GM03348 (cell line): ENCODE measurements at places on chromosomes 3 and 15.

DNA sequence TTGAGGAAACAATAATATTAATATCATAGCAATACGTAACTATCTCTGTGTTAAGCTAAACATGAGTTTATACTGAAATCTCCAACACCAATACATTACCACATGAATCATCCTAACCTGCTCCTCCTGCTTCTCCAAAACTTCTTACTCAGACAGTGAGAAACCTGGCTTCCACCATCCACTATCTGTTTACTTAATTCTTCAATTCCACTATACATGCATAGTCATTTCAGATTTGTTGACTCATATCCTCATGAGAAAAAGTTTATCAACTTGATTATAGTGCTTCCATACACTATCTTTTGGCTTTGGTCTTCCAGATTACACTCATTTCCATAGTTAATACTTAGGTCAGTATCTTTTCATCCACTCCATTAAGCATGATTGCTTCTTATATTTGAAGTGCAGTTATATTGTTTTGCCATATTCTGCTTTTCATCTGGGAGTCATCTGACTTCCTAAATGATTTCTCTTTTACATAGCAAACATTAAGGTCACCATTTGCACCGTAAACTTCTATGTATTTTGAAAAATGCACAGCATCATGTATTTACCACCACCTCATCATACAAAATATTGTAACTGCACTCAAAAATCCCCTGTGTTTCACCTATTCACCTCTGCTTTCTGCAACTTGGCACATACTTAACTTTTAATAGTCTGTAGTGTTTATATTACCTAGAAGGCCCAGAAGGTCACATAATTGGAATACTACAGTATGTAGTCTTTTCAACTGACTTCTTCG lies 970.6 kb downstream of the DIPK2A start:
- DNase-seq, result no peak

- no peak for DNase-seq
Measured at GRCh38 chr15:41695750-41696436, 35.7 kb downstream of the MGA start.

GRCh38 chr3:2765002-2765579 lies 345.1 kb downstream of the IL5RA start:
- DNase-seq, result no peak

DNA sequence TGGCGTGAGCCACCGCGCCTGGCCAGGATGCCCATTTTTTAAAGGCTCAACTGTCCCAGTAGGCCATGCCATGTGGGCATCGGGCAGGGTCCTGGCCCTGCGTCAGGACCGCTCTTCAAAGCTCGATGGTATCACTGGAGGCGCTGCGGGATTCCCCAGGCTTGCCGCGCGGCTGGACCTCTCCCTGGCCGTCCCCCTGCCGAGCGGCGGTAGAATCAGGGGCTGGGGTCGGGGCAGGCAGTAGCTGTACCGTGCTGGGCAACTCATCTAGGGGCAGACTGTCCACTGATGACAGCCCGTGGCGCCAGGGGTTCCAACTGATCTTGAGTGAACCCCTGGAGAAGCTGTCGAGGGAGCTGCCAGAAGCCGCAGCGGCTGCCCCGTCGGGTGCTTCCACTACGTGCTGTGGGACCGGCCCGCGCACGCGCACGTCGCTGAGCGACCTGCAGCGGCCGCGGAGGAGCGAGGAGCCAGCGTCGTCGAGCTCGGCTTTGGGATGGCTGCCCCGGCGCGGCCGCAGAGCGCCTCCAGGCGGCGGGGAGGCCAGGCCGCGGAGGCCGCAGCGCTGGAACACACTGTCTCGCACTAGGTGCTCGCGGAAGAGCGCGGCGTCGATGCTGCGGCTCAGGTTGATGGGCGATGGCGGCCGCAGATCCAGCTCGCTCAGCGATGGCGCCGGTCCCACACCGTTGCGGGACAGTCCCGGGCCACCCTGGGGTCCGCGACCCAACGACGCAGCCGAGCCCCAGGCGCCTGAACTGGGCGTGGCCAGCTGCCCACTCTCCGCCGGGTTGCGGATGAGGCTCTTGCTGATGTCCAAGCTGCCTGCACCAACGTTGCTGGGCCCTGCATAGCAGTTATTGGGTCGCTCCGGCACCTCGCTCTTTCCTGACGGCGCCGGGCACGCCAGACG lies 5.8 kb downstream of the PRRT3 start:
- peak; percentile 95 for DNase-seq

DNA sequence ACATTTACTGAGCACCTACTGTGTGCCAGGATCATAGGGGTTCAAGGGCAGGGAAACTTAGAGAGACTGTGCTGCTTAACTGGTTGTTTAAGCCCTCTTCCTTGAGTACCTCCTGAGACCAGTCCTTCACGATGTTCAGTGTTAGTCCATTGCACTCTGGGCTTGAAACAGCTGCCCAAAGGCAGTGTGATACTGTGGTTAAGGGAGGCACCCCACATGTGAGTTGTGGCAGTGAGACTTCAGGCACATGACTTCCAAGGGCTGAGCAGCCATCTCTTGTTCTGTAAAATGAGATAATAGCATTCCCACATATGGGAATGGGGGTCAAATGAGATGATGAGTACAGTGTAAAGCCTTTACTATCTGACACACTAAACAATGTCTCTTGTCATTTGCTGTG lies 75.1 kb downstream of the LINGO1 start:
- DNase-seq, result no peak

- peak; percentile 20 for DNase-seq
Measured at GRCh38 chr15:33293713-33294334, 16.9 kb upstream of the RYR3 start.

DNA sequence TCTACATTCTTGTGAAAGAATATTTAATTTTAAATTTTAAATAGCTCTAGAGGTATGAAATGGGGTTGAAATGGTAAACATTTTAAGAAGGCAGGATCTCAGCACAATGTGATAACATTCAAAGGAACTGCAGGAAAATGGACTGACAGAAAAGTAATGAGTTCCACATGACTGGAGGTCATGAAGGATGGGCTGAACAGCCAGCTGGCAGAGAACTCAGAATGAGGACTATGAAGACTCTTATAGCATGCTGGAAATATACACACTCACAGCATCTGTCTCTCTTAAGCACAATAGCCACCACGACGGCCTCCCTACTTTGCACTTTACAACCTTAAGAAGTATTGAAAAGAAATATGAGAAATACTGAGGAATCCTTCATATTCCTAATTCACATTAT lies 94.7 kb downstream of the TNIK start:
- no peak for DNase-seq

- DNase-seq, result no peak
Measured at GRCh38 chr3:56369914-56370313, 98.4 kb downstream of the ERC2 start.

DNA sequence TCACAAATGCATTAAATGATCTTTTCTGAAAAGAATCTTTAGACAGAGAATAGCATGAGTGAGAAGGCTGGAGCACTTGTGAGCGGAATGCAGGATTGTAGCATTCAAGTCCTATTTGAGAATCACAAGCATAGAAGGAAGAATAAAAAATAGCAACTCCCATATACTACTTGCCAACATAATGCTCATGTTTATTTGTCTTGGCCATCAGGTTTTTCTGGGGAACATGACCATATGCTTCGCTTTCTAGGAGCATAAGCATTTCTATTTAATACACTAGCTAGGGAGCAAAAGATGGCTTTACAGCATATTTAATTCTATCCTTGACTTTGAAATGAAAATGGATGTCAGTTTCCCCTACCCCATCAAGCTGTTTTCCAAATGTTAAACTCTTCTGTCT lies 170.3 kb upstream of the MITF start:
- no peak for DNase-seq

- peak; percentile 39 for DNase-seq
Measured at GRCh38 chr3:197186887-197187588, 111.4 kb downstream of the DLG1 start.

DNA sequence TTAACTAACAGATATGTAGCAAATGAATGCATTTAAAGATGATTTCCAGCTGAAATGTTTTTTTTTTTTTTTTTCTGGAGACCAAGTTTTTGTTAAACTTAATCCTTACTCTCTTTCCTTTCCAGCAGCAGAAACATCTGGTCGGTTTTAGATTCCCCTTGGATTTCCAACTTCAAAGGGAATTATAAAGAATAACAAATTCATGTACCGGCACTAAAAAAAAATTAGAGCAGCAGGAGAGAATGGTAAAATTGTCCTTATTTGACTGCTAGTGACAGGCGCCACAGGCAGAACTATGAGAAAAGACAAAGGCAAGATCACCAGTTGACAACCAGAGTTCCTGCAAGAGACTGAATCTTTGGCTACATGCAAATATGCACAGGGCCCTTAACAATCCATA lies 393.3 kb downstream of the TIGIT start:
- no peak for DNase-seq

DNA sequence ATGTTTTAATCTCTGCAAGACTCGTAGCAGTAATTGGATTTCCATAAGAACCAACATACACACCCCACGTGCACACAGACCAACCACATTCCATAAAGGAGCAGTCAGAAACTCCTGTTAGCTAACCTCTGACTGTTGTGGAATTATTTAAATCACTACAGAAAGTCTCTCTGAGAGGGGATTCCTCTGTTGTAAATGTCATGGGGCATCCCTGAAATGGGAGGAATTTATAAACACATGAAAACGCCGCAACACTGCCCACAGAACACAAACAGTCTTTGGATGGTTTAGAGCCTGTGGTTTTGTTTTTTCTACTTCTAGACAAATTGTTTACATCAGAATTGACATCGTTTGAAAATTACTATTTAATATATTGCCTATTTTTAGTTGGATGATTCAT lies 740.1 kb upstream of the GRM7 start:
- no peak for DNase-seq

- no peak for DNase-seq
Measured at GRCh38 chr3:72429589-72430353, 418.5 kb downstream of the SHQ1 start.

DNA sequence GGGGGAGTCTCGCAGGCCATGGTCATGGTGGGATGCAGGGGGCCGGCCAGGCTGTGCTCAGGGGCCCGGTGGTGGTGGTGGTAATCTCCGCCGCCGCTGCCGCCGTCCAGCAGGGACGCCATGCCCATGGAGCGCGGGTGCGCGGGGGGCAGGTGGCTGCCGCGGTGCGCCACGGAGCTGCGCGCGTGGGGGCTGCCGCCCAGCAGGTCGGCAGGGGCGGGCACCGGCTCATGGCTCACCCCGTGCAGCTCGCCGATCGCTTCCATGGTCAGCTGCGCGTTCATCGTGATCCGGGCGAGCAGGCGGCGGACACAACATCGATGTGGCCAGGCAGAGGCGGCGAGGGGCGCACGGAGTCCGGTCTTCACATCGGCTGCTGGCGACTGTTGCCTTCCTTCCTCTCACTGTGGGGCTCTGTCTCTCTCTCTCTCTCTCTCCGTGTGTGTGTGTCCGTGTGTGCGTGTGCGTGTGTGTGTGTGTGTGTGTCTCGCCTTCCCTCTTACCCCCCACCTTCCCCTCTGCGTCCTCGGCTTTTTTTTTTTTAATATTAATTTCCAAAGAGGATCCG lies 451 bp downstream of the ONECUT1 start:
- no peak for DNase-seq

- DNase-seq, result no peak
Measured at GRCh38 chr3:120436523-120437050, 14.2 kb downstream of the FSTL1 start.

- no peak for DNase-seq
Measured at GRCh38 chr3:151992326-151993041, 119.0 kb downstream of the SUCNR1 start.
